T-helper 1 cell (primary cell): ENCODE measurements at places on chromosomes 11 and 22.

GRCh38 chr11:61488651-61489291 lies 19.8 kb upstream of the LRRC10B start:
- no peak for DNase-seq

- no peak for DNase-seq
Observed at GRCh38 chr11:110704210-110704864, 7.9 kb downstream of the ARHGAP20 start.

GRCh38 chr11:111347723-111348115 lies 31.4 kb downstream of the POU2AF1 start:
- DNase-seq = no peak

DNA sequence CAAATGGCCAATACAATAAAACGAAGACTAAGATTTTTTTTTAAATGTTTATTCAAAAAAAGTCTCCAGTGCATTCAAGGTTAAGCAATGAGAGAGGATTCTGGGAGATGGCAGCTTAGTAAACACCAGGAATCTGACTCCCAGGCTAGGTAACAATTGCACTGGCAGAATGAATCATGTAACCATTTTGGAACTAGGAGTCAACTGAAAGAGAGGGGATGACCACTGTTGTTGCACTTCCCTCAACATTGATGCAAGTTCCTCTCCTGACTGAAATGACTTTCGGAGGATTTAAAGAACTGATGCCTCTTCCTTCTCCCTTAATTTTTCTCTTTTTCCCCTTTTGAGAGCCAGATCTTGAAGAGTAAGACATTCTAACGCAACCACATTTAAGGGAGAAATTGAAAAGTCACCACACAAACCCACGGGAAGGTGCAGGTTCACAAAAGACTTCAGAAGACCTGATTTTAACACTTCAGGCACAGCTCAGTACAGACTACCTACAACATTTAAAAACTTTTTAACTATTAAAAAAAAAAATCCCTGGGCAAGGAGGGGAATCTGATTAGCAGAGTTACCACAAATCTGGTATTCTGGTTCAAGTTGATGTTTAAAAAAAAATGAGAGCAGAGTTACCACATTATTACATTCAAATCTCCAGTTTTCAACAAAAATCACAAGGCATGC lies 56.8 kb downstream of the FCHSD2 start:
- DNase-seq = no peak

- DNase-seq = no peak
Observed at GRCh38 chr11:31825838-31826484, 14.8 kb upstream of the PAX6 start.

GRCh38 chr22:33535937-33536875 lies 384.1 kb downstream of the LARGE1 start:
- no peak for DNase-seq

GRCh38 chr11:14552089-14552488 lies 31.9 kb upstream of the PSMA1 start:
- no peak for DNase-seq

GRCh38 chr11:35714882-35715627 lies 52.5 kb downstream of the TRIM44 start:
- peak; percentile 2 for DNase-seq

- no peak for DNase-seq
Observed at GRCh38 chr11:35173011-35173511, 34.1 kb downstream of the CD44 start.

- no peak for DNase-seq
Observed at GRCh38 chr22:34414467-34415440, 494.5 kb upstream of the LARGE1 start.

DNA sequence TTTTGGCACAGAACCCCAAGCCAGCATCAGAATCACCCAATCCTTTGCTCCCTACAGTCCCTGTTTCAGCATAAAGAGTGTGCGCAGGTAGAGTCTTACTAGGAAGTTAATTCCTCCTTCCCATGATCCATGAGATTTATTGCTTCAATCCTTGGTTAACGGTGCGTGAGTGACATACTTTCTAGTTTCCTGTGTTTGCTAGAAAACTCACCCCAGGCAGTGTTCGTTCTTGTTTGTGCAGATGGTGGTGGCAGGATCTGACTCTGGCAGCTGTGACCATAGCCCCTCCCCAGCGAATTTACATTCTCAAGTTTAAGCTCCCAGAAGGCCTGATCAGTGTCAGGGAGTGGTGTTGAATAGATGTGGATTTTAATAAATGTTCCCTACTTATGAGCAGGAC lies 106.7 kb upstream of the CCT8L2 start:
- no peak for DNase-seq

GRCh38 chr11:20243974-20244373 lies 83.7 kb upstream of the DBX1 start:
- no peak for DNase-seq

- no peak for DNase-seq
Observed at GRCh38 chr22:23276656-23277582, 96.6 kb downstream of the BCR start.

DNA sequence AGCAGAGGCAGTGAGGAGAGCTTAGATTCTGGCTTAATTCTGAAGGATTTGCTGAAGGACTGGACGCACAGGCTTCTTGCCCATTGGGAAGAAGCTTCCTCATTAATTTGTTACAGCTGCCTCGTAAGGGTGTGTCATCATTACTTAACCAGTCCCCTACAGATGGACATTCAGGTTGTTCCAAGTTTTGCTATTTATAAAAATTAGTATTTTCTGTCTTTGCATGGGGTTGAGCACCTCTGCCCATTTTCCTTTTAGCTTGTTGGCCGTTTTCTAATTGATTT lies 38.1 kb downstream of the CAPN1 start:
- no peak for DNase-seq

DNA sequence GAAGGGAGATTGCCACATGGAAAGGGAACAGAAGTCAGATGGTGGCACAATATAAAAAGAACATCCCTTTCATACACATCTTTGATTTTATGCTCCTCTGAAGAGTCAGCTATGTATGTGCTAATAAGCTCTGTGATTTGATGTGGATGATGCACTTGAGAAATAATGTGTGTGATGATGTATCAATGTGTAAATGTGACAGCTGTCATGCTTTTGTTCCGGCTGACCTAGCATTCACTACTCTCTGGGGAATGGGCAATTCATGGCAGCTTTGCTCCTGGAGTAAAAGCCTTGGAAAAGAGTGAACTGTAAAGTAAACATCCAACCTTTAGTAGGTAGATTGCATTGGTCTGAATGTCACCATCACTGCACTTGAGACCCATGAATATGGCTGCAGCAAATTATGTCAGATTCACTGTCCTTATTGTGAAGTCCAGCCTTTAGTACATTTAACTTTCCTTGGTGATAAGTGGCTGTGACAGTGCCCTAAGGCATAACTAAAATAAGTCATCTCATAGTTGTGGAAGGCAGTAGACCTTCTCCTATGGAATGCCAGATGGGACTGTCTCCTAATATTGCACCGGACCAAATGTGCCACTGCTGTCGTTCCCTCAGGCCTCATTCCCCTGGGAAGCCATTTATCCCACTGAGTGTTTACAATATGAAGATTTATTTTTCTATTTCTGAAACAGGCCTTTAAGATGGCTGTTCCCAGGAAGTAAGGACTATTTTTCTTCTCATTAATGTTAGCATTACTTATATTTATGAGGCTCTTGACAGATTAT lies 178.2 kb upstream of the CCDC90B start:
- no peak for DNase-seq
